ENCODE measurements at places on chromosomes 11 and 22.

GRCh38 chr22:35622191-35622913 lies 5.2 kb upstream of the MB start:
- no peak for DNase-seq

DNA sequence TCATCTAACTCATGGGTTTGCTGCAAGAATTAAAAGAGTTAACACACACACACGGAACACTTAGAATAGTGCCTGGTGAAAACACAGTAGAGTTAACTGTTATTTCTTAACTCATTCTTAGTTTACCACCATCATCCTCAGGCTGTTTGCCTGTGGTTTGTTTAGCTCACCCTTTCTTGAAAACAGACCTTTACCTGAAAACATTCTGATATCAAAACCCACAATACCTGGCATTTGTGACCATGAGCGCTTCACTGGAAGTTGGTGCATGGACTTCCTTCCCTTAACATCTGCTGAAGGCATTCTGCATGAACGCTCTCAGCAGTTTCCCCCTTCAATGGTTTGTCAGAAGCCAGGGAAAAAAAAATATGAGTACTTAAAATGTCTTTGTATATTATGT lies 256.0 kb downstream of the ETS1 start:
- no peak for DNase-seq

DNA sequence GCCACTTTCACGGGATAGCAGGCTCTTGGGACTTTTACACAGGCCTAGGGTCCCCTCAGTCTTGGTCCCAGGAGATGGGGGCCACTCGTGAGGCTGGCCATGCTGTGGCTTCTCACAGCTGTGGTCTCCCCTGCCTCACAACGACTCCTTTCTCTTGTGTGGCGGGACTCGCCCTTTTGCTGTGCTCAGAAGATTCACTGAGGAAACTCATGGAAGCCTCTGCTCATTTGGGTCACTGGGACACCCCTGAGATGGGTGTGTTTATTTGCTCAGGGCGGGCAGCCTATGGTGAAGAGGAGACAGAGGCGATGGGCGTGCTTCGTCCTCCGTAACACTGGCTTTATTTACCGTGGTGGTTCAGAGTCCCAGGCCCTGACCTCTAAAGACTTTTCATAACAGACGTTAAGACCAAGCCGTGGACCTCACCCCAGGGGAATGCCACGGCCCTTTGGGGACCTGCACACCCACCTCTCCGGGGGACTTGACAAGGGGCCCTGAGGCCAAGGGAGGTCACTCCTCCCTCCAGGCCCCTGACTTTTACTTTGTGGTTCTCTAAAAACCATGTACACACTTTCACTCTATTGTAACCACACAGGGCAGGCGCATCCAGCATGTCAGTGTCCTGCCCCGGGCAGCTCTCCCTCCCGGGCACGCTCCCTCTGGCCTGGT lies 15.5 kb downstream of the TEF start:
- no peak for DNase-seq

GRCh38 chr22:36129486-36130388 lies 30.8 kb downstream of the APOL3 start:
- DNase-seq: no peak

- no peak for DNase-seq
Measured at GRCh38 chr22:49500076-49500460, 327.6 kb downstream of the BRD1 start.

GRCh38 chr11:102287964-102288724 lies 29.1 kb upstream of the BIRC3 start:
- peak; percentile 69 for DNase-seq

- no peak for DNase-seq
Measured at GRCh38 chr11:47253660-47254059, 4.1 kb upstream of the NR1H3 start.

- peak; percentile 65 for DNase-seq
Measured at GRCh38 chr11:6606471-6607189, 3.1 kb downstream of the ILK start.

- DNase-seq: no peak
Measured at GRCh38 chr11:45264839-45265515, 21.2 kb downstream of the SYT13 start.

DNA sequence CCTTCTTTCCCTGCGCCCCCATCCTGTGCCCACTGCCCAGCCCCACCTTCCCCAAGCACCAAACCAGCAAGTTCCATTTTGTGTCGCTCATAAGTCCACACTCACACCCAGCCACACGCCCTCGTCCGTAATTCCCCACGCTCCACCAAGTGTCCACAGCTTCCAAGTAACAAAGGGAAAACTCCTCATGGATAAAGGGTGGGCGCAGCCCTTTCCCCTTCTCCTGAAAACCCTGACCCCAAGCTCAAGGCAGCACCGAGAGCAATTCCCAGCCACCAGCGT lies 458 bp downstream of the FXYD6 start:
- DNase-seq: no peak

GRCh38 chr11:44357711-44358110 lies 47.8 kb upstream of the ALX4 start:
- no peak for DNase-seq

DNA sequence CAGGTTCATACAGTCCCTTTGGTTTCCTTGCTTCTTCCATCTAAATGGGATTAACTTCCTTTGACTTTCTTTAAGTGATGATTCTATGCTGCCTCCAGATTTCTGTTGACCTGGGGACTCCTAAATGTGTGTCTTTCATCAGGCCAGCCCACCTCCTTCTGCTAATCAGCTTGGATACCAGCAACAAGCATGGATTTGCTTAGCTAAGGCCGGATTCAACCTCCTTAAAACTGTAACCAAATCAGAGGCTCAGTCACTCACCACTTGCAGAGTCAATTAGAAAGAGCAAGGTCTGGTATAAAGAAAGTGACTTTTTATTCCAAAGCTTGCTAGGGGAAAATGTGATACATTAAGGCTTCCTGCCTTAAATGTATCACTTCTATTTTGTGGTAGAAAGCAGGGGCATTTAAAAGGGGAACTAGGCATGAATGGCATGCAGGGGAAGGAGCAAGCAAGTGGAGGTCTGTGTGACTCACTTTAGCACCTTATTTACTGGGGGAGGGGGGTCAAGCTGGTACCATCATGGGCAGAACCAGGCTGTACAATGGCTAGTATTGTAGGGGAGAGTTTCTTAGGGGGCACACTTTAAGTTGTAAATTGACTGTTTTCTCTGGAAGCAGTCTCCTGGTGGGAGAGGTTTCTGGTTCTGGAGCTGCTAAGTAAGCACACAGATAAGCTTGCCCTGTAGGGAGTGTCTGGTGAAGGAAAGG lies 239.0 kb upstream of the PDGFD start:
- no peak for DNase-seq

Data from HCT116 (cell line).